ENCODE measurements at places on chromosomes 1 and 21.

- no peaks in the 10 kb centered on the region for H3K27me3 ChIP-seq
- H3K4me1 ChIP-seq, result peaks cover 21% of the 10 kb centered on the region
- no peak overlapping the region for H3K4me3 ChIP-seq
- DNase-seq, result no peak
- no peak overlapping the region for H3K27ac ChIP-seq
Measured at GRCh38 chr1:28516518-28516956, 10.7 kb downstream of the RCC1 start.

GRCh38 chr1:89871768-89872473 is 51.1 kb downstream of the LRRC8D start:
- H3K27me3 ChIP-seq, result no peaks in the 10 kb centered on the region
- H3K4me1 ChIP-seq, result peaks cover 32% of the 10 kb centered on the region
- H3K36me3 ChIP-seq, result peaks cover 17% of the 10 kb centered on the region
- DNase-seq, result no peak
- H3K27ac ChIP-seq, result no peak overlapping the region

GRCh38 chr1:39753132-39754025 is 14.7 kb downstream of the PPIE start:
- H3K4me3 ChIP-seq, result no peak overlapping the region

GRCh38 chr1:230167419-230167852 is 100.4 kb downstream of the GALNT2 start:
- peaks cover 5% of the 10 kb centered on the region for H3K4me1 ChIP-seq
- H3K36me3 ChIP-seq, result peaks cover 5% of the 10 kb centered on the region
- DNase-seq, result no peak
- H3K27ac ChIP-seq, result no peak overlapping the region
- H3K27me3 ChIP-seq, result no peaks in the 10 kb centered on the region

GRCh38 chr1:77546890-77547289 is 135.6 kb downstream of the ZZZ3 start:
- no peak overlapping the region for H3K4me3 ChIP-seq
- H3K27me3 ChIP-seq, result no peaks in the 10 kb centered on the region
- DNase-seq, result no peak
- H3K4me1 ChIP-seq, result no peaks in the 10 kb centered on the region
- H3K36me3 ChIP-seq, result no peaks in the 10 kb centered on the region

GRCh38 chr1:225578251-225578977 is 74.5 kb downstream of the ENAH start:
- no peaks in the 10 kb centered on the region for H3K27me3 ChIP-seq
- peaks cover 3% of the 10 kb centered on the region for H3K36me3 ChIP-seq
- peaks cover 36% of the 10 kb centered on the region for H3K4me1 ChIP-seq

- no peak overlapping the region for H3K27ac ChIP-seq
- DNase-seq, result no peak
- H3K36me3 ChIP-seq, result no peaks in the 10 kb centered on the region
- H3K27me3 ChIP-seq, result peaks cover 26% of the 10 kb centered on the region
- H3K4me1 ChIP-seq, result peaks cover 4% of the 10 kb centered on the region
Measured at GRCh38 chr1:183245357-183245756, 59.3 kb downstream of the LAMC2 start.

- peaks cover 3% of the 10 kb centered on the region for H3K36me3 ChIP-seq
- H3K27me3 ChIP-seq, result no peaks in the 10 kb centered on the region
- no peak for DNase-seq
- no peak overlapping the region for H3K4me3 ChIP-seq
- H3K4me1 ChIP-seq, result peaks cover 9% of the 10 kb centered on the region
- no peak overlapping the region for H3K27ac ChIP-seq
Measured at GRCh38 chr1:171300401-171300800, 13.6 kb upstream of the FMO4 start.

DNA sequence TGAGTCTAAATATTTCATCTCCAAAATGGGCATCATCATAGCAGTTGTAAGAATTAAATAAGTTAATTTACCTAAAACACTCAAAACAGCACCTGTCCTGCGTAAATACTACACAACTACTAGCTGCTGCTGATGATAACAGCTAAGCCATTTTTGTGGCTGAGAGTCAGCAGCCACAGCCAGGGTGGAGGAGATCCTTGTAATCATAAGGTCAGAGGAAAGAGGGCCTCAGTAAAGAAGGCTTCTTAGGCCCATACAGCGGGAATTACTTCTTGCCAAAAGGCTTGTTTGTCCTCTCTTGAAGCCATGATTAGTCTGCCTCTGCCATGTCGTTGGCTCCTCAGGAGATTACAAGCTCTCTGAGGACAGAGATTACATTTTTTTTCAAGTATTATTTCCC is 245.0 kb downstream of the FGGY start:
- H3K4me1 ChIP-seq, result peaks cover 33% of the 10 kb centered on the region
- H3K4me3 ChIP-seq, result no peak overlapping the region
- no peaks in the 10 kb centered on the region for H3K36me3 ChIP-seq
- no peak for DNase-seq
- H3K27ac ChIP-seq, result peak overlapping the region; percentile 58

GRCh38 chr1:26730695-26731094 is 34.9 kb downstream of the ARID1A start:
- H3K27me3 ChIP-seq, result no peaks in the 10 kb centered on the region
- peak overlapping the region; percentile 89 for H3K27ac ChIP-seq
- DNase-seq, result no peak
